Activated CD4-positive, alpha-beta T cell treated with anti-CD3 and anti-CD28 coated beads, Interleukin-2, amount 50 U/mL, for 48 hours (primary cell): ENCODE measurements at places on chromosomes 6 and 20.

GRCh38 chr6:27019651-27020552 is 227.6 kb upstream of the PRSS16 start:
- peak; percentile 63 for DNase-seq

GRCh38 chr20:48765359-48765758 is 62.4 kb downstream of the PREX1 start:
- no peak for DNase-seq

DNA sequence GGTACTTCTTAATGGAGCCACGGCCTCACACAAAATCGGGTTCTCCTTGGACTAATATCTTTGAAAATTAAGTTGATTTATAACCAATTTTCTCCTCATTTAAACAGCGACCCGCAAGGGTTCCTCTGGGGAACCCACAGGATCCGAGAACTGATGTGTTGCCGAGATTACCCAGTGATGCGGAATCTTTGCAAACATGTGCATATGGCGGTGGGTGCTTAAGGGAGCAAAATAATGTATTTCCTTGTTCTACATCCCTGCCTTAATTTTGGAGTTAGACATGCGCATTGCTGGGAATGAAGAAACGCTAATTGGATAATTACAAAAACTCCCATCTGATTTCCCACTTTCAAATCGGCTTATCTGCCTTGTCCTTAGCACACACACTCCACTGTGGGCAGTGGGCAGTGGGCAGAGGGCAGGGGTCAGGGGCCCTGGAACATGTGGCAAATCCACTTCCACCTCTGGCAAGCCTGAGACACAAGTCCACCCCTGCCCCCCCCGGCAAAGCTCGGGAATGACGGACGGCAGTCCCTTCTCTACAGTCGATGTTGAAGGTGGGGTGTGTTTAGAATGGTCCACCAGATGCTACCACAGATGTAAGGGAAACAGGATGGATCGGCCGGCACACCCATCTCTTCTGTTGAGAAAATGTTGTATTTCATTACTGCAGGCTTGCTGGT is 137.4 kb upstream of the CDH4 start:
- no peak for DNase-seq

DNA sequence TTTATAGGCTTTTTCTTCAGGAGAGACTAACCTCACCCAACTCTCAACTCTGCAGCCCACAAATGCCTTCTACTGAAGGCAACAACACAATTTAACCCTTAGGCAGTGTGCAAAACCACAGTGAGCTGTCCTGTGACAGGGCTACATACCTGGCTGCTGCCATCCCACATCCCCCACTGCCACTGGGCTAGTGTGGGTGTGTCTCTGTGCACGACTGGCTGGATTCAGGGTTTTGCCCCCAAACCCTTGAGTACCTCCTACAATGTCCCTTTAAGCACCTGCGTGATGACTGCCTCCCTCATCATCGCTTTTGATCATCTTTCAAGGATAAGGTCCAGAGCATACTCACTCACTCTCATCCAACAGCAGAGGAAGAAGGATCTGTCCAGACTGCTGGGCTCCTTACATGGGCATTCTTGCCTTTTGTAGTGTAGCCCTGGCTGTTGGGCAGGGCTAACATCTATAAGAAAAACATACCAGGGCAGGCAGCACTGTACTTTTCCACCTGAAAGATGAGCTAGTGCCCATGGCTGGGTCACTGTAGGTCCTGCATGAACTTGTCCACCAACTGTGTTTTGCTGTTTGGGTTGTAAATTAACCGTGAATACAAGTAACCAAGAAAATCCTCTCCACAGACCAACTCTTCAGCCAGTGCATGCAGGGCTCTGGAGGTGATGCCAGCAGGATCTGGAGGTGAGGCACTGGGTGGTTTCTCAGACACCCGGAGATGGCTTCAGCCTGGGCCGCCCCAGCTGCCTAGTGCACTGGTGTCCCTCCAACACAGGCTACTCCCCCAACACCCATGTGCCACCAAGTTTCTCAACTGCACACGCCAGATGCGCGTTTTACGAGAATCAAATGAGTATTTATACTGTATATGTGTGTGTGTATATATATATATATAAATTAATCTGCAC is 45.2 kb downstream of the PLCG1 start:
- DNase-seq, result no peak

DNA sequence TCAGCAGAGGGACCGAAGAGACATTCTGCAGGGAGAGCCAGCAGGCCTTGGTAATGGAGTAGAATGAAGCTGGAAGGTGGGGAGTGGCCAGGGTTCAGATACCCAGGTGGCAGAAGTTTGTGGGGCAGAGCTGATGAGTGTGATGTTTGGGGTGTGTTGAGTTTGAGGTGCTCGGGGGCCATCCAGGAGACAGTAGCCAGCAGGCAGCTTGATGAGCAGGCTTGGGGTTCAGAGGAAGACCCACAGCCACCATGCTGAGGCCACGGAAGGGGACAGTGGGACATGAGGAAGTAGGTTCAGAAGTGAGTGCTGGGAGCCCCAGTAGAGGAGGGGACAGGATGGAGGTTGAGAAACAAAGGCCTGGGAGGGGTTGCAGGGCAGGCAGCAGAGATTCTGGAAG is 11.1 kb upstream of the FOXS1 start:
- no peak for DNase-seq

GRCh38 chr6:47235421-47235820 is 74.3 kb downstream of the TNFRSF21 start:
- no peak for DNase-seq

- DNase-seq, result no peak
Observed at GRCh38 chr6:118495485-118496280, 52.4 kb upstream of the PLN start.

- no peak for DNase-seq
Observed at GRCh38 chr20:22795433-22795832, 211.1 kb upstream of the FOXA2 start.

DNA sequence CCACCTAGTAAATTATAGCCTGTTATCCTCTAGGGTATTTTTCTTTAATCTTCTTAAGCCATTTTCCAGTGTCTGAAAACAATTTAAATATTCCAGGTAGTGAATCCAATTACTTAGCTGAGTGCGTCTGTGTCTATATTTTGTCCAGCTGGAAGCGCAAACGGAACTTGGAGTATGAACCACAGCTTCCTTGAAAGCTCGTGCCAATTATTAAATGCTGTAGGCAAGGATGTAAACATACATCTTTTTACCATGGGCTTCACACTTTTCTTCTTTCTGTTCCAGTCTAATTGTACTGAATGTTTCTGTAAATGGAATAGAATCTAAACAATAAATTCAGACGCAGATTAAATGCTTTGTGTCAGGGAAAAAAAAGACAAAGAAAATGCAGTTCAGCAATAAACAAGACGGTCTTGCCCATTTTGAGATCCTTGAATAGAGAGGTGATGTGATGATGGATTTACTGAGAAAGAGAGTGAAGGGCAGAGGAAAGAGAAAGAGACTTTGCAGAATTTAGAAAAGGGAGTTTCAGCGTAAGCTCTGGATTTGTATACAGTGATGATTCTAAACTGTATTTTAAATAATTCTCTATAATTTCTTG is 1.9 kb downstream of the PLCB1 start:
- DNase-seq, result no peak

GRCh38 chr6:63805808-63806572 is 170.4 kb downstream of the PHF3 start:
- no peak for DNase-seq

DNA sequence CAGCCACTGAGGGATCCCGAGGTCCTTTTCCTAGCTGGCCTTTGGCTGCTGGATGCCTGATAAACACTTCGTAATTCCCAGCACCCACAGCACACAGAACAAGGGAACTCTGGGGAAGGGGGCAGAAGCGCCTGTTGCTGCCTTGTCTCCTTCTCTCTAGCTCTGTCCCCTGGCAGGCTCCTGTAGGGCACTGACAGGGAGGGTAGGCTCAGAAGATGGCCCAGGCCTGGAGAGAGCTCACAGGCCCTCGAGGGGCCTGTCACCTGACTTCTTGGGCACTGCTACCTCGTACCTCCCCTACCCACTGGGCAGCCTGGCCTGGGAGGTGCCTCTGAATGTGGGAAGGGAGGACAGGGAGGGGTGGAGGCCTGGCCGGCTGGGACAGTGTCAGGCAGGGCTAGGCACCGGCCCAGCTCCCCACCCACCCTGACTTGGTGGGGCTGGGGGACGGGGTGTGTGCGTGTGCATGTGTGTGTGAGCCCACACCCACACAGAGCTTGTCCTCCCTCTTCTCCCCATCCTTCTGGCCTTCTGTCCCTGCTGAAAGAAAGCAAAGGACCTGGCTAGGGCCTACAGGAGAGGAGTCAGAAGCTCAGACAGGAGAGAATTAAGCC is 18.1 kb downstream of the C6orf132 start:
- no peak for DNase-seq

GRCh38 chr6:72938104-72938503 is 287.2 kb downstream of the KHDC1L start:
- no peak for DNase-seq

DNA sequence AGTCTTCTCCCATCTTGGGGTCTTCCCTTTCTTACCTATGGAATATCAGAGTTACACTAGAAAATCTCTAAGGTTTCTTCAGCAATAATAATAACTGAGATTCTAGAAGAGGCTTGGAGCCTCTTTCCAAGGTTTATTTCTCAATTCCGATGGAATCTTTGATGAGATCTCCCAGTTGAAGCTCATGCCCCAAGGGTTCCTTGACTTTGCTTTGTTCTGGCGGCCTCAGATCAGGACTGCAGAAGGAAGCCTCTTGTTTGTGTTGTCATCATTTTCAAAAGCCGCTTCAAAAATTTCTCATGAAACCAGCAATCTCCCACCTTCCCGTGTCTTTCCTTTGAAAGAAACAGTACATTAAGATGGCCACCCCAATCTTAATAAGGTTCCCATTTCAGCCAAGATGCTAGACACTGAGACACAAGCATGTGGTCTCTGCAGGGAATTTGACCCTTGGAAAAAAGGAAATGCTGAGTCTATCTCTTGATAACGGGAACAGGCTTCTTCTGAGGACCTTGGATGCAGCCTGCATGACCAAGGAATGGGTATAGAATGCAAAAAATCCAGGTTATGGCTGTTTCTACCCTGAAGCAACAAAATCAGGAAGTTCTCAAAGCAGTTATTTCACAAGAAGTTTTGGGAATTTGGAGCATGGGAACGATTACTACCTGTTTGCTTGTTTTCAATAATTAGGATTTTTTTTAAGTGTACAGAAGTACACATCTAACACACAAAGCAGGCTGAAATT is 141.6 kb downstream of the CD24 start:
- no peak for DNase-seq

- no peak for DNase-seq
Observed at GRCh38 chr6:34151321-34152041, 5.6 kb upstream of the GRM4 start.

DNA sequence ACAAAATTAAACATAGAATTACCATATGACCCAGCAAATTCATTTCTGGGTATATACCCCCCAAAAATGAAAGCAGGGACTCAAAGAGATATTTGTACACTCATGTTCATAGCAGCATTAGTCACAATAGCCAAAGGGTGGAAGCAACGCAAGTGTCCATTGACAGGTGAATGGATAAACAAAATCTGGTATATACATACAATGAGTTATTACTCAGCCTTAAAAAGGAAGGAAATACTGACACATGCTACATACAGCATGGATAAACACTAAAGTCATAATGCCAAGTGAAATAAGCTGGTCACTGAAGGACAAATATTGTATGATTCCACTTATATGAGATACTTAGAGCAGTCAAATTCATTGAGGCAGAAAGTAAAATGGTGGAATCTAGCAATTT is 5.3 kb upstream of the STX11 start:
- no peak for DNase-seq

DNA sequence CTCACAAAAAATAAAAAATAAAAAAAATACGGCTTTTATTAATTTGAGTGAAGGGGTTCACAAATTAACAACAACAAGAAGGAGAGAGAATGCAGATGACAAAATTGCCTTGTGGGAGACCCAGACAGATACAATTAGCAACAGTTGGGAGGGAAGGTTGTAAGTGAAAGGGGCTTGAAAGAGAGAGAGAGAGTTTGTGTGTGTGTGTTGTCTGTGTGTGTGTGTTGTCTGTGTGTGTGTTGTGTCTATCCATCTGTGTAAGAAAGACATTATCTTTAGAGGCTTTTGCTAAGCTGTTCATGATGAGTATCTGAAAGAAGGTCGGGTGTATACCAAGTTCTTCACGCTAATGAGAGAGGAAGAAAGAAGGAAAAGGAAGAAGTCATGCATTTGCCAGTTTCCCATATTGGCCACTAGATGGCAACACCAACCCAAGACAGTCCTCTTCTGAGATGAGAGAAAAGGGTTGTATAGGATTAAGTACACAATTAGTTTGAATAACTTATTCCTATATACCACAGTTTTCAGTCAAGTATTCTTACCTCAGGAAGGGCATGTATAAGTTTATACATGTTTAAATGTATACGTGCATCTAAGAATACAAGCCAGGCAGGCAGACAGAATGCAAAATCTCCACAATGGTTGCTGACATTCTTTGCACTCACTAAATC is 63.7 kb upstream of the CD2AP start:
- DNase-seq, result peak; percentile 4

DNA sequence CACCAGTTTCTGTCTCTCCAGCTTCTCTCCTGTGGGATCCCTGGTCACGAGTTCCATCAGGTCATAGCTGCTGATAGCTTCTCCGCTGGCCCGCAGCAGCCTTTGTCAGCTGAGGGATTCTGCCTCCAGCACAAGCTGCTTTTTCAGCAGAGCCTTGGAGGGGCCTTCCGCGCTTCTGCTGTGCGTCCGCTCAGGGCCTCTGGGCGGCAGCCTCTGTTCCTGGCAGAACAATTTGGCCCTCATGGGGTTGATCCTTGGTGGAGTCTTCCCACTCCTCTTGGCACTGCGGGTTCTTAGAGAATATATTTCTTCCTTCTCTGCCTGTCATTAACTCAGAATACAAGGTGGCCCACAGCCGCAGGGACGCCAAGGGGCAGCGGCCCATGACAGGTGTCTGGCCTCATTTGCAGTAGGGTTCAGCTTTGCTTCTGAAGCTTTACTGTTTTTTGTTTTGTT is 158.8 kb downstream of the DTNBP1 start:
- no peak for DNase-seq

DNA sequence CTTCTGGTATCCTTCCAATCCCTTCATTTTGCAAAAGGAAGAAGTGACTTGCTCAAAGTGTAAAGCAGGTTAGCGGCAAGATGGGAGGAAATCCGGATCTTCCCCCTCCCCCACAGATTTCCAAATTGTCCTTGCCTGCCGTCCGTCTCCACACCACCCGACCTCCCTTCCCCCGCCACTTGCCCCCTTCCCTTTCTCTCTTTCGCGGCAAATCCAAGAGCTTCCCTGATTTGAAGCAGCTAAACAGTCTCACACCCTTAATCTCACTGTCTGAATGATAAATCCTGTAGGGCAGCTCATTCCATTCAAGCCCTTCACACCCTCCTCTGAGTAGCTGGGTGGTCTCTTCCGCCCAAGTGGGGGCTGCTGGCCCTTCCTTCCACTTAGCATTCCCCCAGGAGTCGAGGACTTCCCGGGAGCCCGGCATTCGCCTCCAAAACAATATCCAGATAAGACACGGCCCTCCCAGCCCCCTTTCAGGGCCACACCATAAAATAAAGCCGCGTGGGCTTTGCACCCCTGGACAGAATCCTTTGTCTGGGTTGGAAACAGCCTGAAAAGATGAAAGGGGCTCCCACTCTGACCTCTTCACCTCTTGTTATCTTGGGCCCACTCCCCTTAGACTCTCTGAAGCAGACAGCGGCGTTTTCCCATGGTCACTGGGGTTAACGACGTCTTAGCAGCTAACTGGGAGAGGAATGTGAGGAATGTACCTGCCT is 44.0 kb upstream of the PIM1 start:
- DNase-seq, result no peak
